Activated CD8-positive, alpha-beta T cell treated with anti-CD3 and anti-CD28 coated beads for 36 hours (primary cell): ENCODE measurements at places on chromosomes 6 and 20. TPM values are rescaled to one million over a fixed set of nuclear protein-coding genes. Genes with fewer than 3 reads are reported as not detected.
A peak's percentile ranks its signal among the peaks of the same experiment; 100 is the strongest.

GRCh38 chr6:147734151-147734550, 225.7 kb downstream of the SAMD5 start:
- DNase-seq = no peak
- H3K4me1 ChIP-seq = no peaks in the 10 kb centered on the region
- no peak overlapping the region for H3K4me3 ChIP-seq
- peaks cover 10% of the 10 kb centered on the region for H3K27me3 ChIP-seq
- no peaks in the 10 kb centered on the region for H3K36me3 ChIP-seq

- H3K27ac ChIP-seq = no peak overlapping the region
- no peak overlapping the region for H3K4me3 ChIP-seq
- DNase-seq = no peak
- no peaks in the 10 kb centered on the region for H3K36me3 ChIP-seq
- peaks cover 9% of the 10 kb centered on the region for H3K4me1 ChIP-seq
Measured at GRCh38 chr6:107493158-107494057, 3.5 kb downstream of the SOBP start.

Gene ZNF334
- total RNA-seq = 4.2 TPM

GRCh38 chr6:144158133-144158532, 7.8 kb downstream of the STX11 start:
- H3K36me3 ChIP-seq = peaks cover 68% of the 10 kb centered on the region
- peaks cover 40% of the 10 kb centered on the region for H3K4me1 ChIP-seq
- DNase-seq = no peak
- H3K27ac ChIP-seq = no peak overlapping the region
- H3K27me3 ChIP-seq = no peaks in the 10 kb centered on the region

DNA sequence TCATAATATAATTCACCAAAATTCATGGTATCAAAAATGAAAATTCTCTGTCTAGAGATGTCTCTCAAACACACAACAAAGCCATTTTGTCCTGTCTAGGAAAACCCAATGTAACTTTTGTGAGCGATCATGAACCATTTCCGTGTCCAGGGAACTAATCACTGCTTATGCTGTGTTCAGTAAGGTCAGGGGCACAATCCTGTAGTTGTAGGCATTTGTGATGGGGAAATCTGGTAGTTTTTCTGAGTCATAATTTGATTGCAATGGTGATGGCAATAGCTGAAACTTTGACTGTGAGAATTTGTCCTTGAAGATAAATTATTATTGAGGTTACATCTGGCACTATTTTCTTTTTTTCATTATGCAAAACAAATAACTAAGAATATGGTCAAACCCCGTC, 21.0 kb upstream of the GCLC start:
- DNase-seq = no peak
- H3K36me3 ChIP-seq = no peaks in the 10 kb centered on the region
- peaks cover 8% of the 10 kb centered on the region for H3K27me3 ChIP-seq
- H3K27ac ChIP-seq = no peak overlapping the region
- no peak overlapping the region for H3K4me3 ChIP-seq

Gene LRRN4
- not detected for total RNA-seq

Gene RNF39
- not detected for total RNA-seq

DNA sequence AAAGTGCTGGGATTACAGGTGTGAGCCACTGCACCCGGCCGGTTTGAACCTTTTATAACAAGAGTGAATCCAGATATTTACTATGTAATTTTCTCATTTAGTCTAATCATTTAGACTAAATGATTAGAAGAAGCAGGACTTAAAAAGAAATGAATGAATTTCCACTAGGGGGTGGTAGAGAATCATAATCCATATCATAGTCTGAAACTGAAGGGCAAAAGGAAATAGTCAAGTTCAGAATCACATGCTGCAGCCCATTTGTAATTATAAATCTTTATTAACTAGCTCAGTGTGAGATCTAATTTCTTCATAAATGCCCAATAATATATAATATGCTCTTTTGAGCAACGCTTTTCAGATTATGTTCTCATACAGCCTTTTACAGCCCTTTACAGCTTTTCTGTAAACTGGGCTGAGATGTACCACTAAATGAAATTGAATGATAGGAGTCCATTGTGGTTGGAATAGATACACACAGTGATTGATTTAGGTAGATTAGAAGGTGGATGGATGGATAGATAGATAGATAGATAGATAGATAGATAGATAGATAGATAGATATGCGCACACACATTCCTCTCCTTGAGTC, 31.8 kb downstream of the PSMB9 start:
- H3K27ac ChIP-seq = no peak overlapping the region
- H3K36me3 ChIP-seq = no peaks in the 10 kb centered on the region
- H3K27me3 ChIP-seq = no peaks in the 10 kb centered on the region
- DNase-seq = no peak

DNA sequence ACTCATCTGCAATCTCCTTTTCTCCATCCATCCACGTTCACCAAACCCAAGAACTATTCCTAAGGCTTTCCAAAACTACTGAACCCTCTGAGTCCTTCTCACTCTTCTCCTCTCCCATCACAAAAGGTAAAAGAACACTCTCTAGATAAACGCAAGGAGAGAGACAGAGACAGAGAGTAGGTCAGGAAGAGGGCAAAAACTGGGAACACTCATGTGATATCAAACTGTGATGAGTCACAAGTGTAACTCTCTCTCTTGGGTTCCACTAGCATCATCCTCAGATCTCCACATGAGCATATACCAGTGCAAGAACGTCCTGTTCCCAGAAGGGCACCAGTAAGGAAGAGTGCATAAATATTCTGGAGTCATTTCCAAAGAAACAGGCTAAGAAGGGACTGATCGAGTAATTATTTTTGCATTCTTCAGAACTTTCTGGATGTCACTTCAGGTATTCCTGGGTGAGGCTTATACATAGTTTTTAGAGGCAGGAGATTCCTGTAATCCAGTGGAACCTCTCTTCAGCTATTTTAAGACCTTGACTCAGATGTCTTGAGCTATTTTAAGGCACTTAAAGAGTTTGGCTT, 47.3 kb upstream of the STXBP5 start:
- no peak overlapping the region for H3K4me3 ChIP-seq
- no peak for DNase-seq
- no peak overlapping the region for H3K27ac ChIP-seq
- H3K27me3 ChIP-seq = no peaks in the 10 kb centered on the region
- no peaks in the 10 kb centered on the region for H3K36me3 ChIP-seq

Gene OPN5
- not detected for total RNA-seq

DNA sequence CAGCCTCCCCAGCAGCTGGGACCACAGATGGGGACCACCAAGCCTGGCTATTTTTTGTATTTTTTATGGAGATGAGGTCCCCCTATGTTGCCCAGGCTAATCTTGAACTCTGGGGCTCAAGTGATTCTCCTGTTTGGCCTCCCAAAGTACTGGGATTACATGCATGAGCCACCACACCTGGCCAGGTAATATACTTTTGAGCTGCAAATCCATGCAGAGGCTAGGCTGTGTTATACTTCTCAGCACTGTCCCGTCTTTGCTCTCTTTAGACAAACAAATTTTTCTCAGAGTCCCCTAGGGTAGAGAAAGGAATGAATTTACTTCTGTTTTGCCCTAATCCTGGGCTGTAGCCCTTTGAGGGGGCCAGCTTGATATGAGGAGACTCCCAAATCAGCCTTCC, 13.4 kb upstream of the SCAF8 start:
- no peak overlapping the region for H3K27ac ChIP-seq
- no peak for DNase-seq
- H3K27me3 ChIP-seq = peaks cover 14% of the 10 kb centered on the region
- H3K4me3 ChIP-seq = no peak overlapping the region
- peaks cover 4% of the 10 kb centered on the region for H3K36me3 ChIP-seq
- H3K4me1 ChIP-seq = peaks cover 2% of the 10 kb centered on the region

Gene KCNG1
- 1.8 TPM for total RNA-seq

Gene HLA-DMA
- total RNA-seq = 16.2 TPM

DNA sequence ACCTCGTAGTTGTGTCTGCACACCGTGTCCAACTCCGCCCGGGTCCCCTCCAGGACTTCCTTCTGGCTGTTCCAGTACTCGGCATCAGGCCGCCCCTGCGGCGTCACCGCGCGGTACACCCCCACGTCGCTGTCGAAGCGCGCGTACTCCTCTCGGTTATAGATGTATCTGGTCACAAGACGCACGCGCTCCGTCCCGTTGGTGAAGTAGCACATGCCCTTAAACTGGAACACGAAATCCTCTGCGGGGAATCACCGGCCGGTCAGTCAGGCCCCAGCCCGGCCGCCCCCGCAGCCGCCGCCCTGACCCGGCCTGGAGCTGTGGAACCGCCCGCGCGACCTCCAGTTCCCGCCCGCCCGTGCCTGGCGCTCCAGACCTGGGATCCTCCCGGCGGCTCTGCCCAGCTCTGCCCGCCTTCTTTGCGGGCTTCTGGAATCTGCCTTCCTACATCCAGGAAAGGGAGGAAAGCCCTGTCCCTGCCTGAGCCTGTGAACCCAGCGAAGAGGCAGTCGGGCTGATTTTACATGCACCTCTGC, 1.6 kb downstream of the HLA-DQB1 start:
- peaks cover 36% of the 10 kb centered on the region for H3K27me3 ChIP-seq
- peak overlapping the region; percentile 65 for H3K27ac ChIP-seq
- DNase-seq = peak; percentile 71
- H3K4me3 ChIP-seq = peak overlapping the region; percentile 75
- peaks cover 35% of the 10 kb centered on the region for H3K4me1 ChIP-seq
- H3K36me3 ChIP-seq = peaks cover 2% of the 10 kb centered on the region

DNA sequence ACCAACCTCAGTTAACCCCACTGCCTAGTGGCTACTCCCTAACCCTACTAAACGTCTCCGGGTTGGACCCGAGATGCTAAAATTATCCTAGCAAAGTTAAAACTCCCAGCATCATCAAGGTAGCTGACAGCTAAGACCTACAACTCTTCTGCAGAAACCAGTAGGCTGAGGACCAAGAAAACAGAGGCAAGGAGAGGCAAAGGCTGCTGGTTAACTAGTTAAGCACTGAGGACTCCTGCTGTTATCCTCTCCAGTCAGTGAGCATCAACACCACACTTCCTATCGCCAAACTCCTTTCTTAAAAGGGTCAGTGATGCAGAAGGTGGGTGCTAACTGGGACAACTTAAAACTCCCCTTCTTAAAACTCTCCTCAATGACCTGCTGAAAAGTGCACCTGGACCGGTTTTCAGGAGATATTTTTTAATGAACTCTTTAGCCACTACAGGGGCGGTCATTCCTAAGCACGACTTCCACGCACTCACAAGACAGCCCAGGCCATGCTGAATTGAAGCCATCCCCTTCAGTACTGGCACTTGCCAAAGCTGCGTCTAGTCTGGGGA, 1.7 kb downstream of the TRERF1 start:
- H3K4me3 ChIP-seq = peak overlapping the region; percentile 97
- peaks cover 59% of the 10 kb centered on the region for H3K4me1 ChIP-seq
- H3K36me3 ChIP-seq = peaks cover 11% of the 10 kb centered on the region
- DNase-seq = no peak
- peaks cover 4% of the 10 kb centered on the region for H3K27me3 ChIP-seq

DNA sequence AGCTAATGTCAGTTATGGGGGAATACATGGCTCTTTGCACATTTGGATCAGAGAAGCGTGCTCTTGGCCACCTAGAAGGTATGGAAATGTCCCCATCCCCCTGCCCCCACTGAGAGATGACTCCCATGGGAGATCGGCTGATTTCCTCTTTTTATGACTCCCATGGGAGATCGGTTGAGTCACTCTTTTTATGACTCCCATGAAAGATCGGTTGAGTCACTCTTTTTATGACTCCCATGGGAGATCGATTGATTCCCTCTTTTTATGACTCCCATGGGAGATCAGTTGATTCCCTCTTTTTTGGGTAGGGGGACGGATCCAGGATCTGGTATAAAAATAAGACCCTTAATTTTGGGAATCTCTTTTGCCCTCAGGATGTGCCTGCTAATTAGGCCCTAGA, 10.3 kb upstream of the TAAR9 start:
- no peak for DNase-seq
- H3K27me3 ChIP-seq = peaks cover 23% of the 10 kb centered on the region
- H3K4me1 ChIP-seq = no peaks in the 10 kb centered on the region
- H3K4me3 ChIP-seq = no peak overlapping the region
- H3K36me3 ChIP-seq = no peaks in the 10 kb centered on the region

Gene CALHM4
- not detected for total RNA-seq

GRCh38 chr20:54434196-54434595, 41.2 kb upstream of the DOK5 start:
- H3K27me3 ChIP-seq = no peaks in the 10 kb centered on the region
- H3K36me3 ChIP-seq = no peaks in the 10 kb centered on the region
- no peak overlapping the region for H3K4me3 ChIP-seq
- H3K27ac ChIP-seq = no peak overlapping the region
- no peak for DNase-seq
- H3K4me1 ChIP-seq = no peaks in the 10 kb centered on the region

DNA sequence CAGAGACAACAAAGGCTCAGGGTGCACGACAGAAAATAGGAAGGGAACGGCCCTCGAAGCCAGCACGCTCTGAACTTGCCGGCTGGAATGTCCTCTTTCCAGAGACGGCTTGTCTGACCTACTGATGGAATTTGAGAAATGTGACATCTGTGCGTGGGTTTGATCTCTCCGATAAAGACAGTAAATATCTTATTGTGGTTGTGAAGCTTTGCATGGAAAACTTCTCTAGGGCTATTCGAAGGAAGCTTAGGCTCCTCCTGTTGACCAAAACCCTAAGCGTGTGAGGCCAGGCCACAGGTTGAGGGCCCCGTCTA, 247.3 kb downstream of the ZNF217 start:
- peaks cover 2% of the 10 kb centered on the region for H3K27me3 ChIP-seq
- no peak overlapping the region for H3K4me3 ChIP-seq
- no peaks in the 10 kb centered on the region for H3K36me3 ChIP-seq
- DNase-seq = no peak
- H3K4me1 ChIP-seq = peaks cover 4% of the 10 kb centered on the region
- H3K27ac ChIP-seq = no peak overlapping the region

DNA sequence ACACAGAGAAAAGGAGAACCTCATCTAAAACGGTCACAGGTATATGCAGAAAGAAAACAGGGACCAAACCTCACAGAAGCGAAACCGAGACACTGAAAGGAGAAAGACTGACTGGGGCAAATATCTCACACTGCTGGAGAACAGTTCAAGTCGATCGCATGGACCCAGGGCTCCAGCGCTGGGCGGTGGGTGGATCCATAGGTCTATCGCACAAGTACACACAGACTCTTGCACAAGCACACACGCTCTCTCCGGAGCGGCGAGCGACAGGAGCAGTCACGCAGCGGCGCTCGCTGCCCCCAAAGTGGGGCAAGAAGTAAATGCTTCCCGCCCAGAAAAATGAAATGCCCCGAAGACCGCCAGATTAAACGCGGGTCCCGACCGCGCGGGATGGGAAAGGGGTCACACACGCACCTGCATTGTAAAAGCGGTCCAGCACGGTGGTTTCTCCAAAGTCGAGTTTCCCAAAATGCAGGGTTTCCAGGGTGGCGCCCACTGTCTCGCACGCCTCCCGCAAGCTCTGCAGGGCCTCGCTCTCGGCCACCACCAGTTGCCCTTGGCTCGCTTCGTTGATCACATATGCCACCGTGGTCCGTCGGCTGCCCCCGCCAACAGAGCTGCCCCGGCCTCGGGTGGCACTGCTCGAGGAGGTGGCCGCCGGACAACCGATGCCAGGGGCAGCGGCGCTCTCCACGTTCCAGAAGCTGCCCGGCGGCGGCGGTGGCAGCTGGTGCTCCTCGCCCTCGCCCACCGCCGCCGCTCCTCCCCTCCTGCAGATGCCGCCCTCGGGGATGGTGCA, 782 bp downstream of the MAP3K5 start:
- no peaks in the 10 kb centered on the region for H3K27me3 ChIP-seq
- peak overlapping the region; percentile 83 for H3K4me3 ChIP-seq
- peaks cover 3% of the 10 kb centered on the region for H3K36me3 ChIP-seq
- H3K4me1 ChIP-seq = peaks cover 42% of the 10 kb centered on the region

- H3K27me3 ChIP-seq = peaks cover 8% of the 10 kb centered on the region
- no peaks in the 10 kb centered on the region for H3K36me3 ChIP-seq
- no peaks in the 10 kb centered on the region for H3K4me1 ChIP-seq
- DNase-seq = no peak
- H3K4me3 ChIP-seq = no peak overlapping the region
- no peak overlapping the region for H3K27ac ChIP-seq
Measured at GRCh38 chr20:7933346-7933745, 6.9 kb downstream of the HAO1 start.

Gene LCA5
- not detected for total RNA-seq
